ENCODE measurements at places on chromosomes 12 and 14.

GRCh38 chr12:64004641-64005040, 160.1 kb downstream of the SRGAP1 start:
- DNase-seq, result no peak

DNA sequence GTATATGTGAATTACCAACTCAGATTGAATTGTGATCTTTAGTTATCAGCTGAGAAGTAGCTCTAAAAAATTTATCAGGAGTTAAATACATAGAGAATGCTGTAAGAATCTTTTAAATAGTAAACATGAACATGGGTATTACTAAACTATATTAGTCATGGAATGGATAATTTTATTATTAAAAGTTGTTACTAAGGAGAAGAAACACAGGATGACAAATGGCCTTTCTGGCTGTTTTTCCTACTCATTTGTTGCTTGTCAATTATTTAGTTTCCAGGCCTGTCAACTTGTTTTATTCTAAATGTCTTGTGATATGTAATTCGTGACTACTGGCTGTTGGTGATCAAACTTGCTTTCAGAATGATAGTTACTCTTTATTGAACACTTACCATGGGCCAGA, 58.7 kb downstream of the KTN1 start:
- DNase-seq, result no peak

DNA sequence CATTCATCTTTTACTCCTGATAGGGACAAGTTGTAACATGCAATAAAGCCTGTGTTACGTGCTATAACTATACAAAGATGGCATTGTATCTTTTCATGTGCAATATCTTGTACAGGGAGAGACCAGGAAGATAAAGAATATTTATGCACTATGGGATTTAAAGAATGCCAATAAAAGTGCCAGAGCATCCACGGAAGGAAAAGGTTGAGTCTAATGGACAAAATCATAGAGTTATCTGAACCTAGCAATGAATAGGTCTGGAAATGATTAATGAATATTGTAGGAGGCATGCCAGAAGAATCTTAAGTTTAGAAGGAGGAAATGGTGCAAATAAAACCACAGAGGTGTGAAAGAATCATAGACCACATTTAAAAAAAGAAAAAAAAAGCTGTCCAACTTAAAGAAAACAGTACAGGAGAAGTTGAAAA, 263.9 kb downstream of the KCNC2 start:
- no peak for DNase-seq

- DNase-seq, result peak; percentile 14
These were observed 46.1 kb upstream of the PTPRO start for GRCh38 chr12:15276088-15276698.

DNA sequence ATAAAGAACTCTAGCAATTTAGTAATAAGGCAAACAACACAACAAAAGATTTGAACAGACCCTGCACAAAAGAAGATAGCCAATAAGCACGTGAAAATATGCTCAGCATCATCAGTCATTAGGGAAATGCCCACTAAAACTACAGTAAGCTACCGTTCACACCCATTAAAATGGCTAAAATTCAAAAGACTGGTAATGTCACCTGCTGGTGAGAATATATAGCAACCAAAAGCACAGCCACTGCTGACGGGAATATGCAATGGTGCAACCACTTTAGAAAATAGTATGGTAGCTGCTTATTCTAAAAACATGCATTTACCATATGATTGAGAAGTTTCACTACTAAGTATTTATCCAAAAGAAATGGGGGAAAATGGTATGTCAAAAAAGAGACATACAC, 74.9 kb downstream of the DPF3 start:
- DNase-seq, result no peak

DNA sequence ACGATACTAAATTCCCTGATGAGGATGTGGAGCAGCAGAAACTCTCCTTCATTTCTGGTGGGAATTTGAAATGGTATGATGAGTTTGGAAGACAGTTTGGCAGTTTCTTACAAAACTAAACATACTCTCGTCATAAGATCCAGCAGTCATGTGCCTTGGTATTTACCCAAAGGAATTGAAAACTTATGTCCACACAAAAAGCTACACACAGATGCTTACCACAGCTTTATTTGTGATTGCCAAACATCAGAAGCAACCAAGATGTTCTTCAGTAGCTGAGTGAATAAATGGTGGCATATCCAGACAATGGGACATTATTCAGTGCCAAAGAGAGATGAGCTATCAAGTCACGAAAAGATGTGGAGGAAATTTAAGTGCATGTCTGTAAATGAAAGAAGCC, 10.7 kb upstream of the APOLD1 start:
- no peak for DNase-seq

GRCh38 chr14:101561145-101561896, at the start of gene DIO3:
DIO3 (plus strand) TSS chr14:101561495.
- DNase-seq, result no peak

GRCh38 chr12:80707830-80708258, 410 bp downstream of the MYF6 start:
- no peak for DNase-seq

DNA sequence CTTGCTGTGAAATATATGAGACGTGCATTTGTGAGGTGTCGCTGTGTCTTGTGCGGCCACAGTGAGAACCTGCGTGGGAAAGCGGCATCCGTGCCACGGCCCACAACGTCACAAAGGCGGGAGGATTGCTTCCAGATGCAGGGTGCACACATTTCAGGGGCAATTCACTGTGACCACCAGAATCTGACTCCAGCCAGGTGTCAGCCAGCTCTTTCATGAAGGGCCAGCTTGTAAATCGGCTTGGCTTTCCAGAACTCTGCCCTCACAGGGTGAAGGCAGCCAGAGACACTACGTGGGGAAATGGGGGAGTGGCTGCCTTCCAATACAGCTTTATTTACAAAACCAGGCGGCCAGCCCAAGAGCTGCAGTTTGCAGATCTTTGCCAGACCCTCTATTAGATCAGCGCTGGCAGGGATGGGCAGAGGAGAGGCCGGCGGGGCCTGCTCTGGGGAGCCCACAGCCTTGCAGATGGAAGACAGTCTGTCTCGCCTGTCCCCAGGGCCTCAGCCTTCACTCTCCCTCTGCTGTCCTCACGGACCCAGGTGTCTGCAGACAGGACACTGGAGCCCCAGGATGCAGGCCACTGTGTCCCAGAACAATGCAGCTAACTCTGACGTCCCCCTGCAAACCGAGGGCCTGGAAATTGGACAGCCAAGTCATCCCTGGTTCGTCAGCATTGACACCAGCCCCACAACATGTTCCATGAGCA, 53.5 kb downstream of the ADGRD1 start:
- DNase-seq, result no peak

DNA sequence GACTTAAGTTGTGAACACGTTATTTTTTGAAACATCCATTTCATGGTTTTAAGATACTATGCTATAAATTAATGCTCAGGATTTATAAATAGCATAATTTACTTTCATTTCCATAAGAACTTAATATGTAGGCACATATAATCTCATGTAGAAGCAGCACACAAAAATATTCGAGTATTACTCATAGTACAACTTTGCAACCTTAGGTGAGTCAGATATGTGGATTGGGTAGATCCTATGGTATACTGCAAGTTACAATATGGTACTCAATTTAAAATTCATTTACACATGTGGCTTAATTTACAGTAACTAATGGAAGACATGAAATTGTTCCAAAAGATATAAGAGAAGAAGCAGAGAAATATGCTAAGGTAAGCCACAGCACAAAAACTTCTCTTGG, 26.0 kb downstream of the PSMA3 start:
- DNase-seq, result no peak

DNA sequence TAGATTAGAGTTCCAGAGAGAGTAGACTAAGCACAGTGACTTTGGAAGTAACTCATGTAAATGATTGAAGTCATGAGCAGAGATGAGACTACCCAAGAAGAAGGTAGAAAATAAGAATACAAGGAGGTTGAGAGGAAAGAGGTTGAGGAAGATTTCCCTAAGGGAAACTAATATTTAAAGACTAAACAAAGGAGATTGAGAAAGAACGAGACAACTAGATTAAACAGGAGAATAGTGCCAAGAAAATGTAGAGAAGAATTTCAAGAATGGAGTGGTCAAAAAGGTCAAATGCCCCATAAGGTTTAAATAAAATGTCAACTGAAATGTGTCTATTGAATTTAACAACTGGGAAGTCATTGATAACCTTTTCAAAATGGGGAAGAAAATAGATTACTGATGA, 59.0 kb downstream of the RPS29 start:
- no peak for DNase-seq

- no peak for DNase-seq
These were observed 39.9 kb downstream of the MAX start for GRCh38 chr14:65062096-65063075.

DNA sequence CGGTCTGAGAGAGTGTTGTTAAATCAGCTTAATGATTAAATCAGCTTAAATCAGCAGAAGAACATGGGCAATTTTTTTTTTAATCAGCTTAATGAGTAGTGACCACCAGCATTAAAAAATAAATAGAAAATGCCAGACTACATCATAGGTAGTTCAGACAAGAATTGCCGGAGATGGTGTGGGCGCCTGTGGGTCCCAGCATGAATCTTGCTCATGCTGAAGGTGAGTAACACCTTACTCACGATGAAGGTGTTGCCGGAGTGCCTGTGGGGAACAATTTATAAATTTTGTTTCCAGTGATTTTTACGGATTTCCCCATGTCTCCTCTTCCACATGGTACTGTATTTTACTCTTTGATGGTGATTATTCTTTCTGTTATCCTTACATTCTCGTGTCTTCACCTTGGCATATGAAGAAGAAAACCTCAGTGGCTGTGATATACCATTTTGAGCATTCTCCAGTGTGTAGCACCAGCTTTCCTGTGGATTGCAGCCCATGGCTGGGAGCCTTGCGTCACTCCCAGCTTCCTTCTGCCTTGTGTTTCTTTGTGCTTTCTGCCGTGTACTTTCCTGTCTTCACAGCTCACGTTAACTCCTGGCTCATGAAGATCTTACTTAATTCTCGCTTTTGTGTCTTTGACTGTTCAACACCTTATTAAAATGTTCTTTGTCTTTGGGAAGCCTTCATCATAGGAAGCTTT, 4.7 kb downstream of the TDRD9 start:
- no peak for DNase-seq

GRCh38 chr12:55695349-55695748, 12.4 kb downstream of the ITGA7 start:
- DNase-seq, result no peak

GRCh38 chr12:5114436-5114835, 70.8 kb downstream of the KCNA5 start:
- no peak for DNase-seq

- no peak for DNase-seq
These were observed 41.2 kb downstream of the SH2B3 start for GRCh38 chr12:111446631-111447570.

- DNase-seq, result peak; percentile 49
These were observed 58.0 kb downstream of the LGMN start for GRCh38 chr14:92690171-92691011.

- DNase-seq, result no peak
These were observed 16.4 kb upstream of the TC2N start for GRCh38 chr14:91883753-91884152.

- no peak for DNase-seq
These were observed 23.8 kb downstream of the JAG2 start for GRCh38 chr14:105144666-105145380.

GRCh38 chr14:31897581-31898186, 179.4 kb upstream of the ARHGAP5 start:
- DNase-seq, result no peak

- DNase-seq, result no peak
These were observed 27.4 kb upstream of the DDHD1 start for GRCh38 chr14:53180272-53181221.

DNA sequence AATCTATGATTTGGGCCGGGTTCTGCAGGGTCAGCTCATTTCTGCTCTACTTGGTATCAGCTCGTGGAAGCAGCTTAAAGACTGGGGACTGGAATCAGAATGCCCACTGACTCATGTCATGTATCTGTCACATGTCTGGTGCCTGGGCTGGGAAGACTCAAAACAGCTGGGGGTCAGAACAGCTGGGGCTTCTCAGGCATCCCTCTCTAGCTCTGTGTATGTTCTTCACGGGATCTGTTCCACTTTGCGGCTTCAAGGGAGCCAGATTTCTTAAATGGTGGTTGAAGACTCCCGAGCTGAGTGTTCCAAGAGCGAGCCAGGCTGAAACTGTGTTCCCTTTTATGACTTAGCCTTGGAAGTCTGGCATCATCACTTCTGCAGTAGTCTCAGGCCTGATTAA, 11.9 kb downstream of the AEBP2 start:
- no peak for DNase-seq

DNA sequence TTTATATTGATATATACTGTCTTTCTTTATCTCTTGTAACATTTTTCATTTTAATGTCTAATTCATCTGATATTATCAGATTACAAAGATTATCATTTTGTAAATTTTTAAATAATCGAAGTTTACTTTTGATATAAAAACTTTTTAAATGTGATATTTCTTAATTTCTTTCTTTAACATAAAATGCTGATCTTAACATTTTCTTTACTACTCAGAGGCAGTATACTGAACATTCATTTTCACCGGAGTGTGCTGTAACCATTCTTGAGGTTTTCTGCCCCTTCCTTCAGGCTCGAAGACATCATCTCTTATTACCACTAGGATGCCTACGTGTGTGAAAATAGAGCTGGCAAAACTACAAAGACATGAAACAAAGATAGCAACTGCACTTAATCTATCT, 186.9 kb downstream of the DIO2 start:
- DNase-seq, result no peak

DNA sequence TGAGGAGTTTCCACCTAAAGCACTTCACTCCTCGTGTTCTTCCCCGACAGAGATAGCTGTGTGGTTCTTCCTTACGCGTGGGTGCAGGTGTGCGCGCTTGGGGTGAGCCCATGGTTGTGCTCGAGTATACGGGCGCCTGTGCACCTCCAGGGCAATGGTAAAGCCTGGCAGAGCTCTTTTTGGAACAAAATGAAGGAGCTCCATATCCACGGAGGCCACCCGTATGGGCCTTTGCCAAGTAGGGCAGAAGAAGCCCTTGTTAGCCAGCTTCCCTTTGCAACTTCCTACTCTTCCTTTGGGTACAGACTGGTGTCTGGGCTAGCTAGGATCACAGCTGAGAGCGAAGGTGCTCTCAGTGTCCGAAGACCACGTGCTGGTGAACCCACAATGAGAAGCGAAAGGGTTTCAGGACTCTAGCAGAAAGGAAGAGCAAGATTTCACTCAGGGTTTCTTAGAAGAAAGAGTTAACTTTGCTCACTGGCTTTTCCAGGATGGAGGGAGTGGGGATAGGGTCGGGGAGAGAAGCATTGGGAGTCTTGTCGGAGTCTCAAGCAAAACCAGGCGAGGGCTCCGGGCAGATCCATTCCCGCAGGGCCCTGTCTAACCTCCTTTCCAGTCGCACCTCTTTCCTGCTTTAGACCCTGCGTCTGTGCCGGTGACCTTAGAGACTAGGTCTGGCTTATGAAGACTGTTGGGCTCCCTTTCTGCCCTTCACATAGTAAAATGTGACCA, 960 bp upstream of the LRFN5 start:
- DNase-seq, result no peak

Measured in trophoblast cell (in vitro differentiated cells and primary cell).